ENCODE measurements at places on chromosomes 4 and X. TPM values are rescaled to one million over a fixed set of nuclear protein-coding genes. Genes with fewer than 3 reads are reported as not detected.

Gene ANKRD50
- total RNA-seq: 28.3 TPM

Gene PPEF1
- total RNA-seq: not detected

Gene CAPN6
- total RNA-seq: not detected

Gene SLC7A11
- 18.6 TPM for total RNA-seq

Gene SLC2A9
- total RNA-seq: 11.5 TPM

Gene SSX2B
- total RNA-seq: not detected

Gene FOXR2
- not detected for total RNA-seq

Gene MGARP
- total RNA-seq: 48.2 TPM

Gene KIAA1210
- not detected for total RNA-seq

Gene PAK3
- total RNA-seq: 0.32 TPM

Gene HSFX2
- 0.16 TPM for total RNA-seq

Gene AFM
- not detected for total RNA-seq

Gene FAM47A
- not detected for total RNA-seq

Gene TIGD4
- 0.16 TPM for total RNA-seq

Gene NLRP2B
- total RNA-seq: not detected

Gene SLC6A14
- not detected for total RNA-seq

Gene SRPX
- total RNA-seq: 1,799 TPM

Gene NEIL3
- total RNA-seq: 0.65 TPM

Gene TCEAL6
- total RNA-seq: not detected

Gene ALAS2
- not detected for total RNA-seq

Gene DDX53
- not detected for total RNA-seq

Gene REPS2
- total RNA-seq: 0.81 TPM

Gene HELT
- not detected for total RNA-seq

Gene ADAMTS3
- total RNA-seq: 1.1 TPM

Gene PCDH10
- 3.6 TPM for total RNA-seq

Gene TNIP3
- total RNA-seq: 0.81 TPM

Gene FAM3A
- 43.1 TPM for total RNA-seq

Gene CFAP99
- total RNA-seq: not detected

Gene ANOS1
- total RNA-seq: 9.7 TPM

Gene ARR3
- total RNA-seq: not detected

Gene NAA11
- not detected for total RNA-seq

Gene CLDN2
- not detected for total RNA-seq

Gene GPC3
- total RNA-seq: 2.7 TPM

Gene PLK4
- total RNA-seq: 2.4 TPM

Gene CYLC1
- not detected for total RNA-seq

Gene C1QTNF7
- 0.16 TPM for total RNA-seq

Gene TXLNG
- total RNA-seq: 5.2 TPM

Gene ZMAT1
- not detected for total RNA-seq
